ENCODE measurements at places on chromosomes 13 and 19.

GRCh38 chr13:28540612-28541011, 45.7 kb upstream of the FLT1 start:
- no peak for DNase-seq

DNA sequence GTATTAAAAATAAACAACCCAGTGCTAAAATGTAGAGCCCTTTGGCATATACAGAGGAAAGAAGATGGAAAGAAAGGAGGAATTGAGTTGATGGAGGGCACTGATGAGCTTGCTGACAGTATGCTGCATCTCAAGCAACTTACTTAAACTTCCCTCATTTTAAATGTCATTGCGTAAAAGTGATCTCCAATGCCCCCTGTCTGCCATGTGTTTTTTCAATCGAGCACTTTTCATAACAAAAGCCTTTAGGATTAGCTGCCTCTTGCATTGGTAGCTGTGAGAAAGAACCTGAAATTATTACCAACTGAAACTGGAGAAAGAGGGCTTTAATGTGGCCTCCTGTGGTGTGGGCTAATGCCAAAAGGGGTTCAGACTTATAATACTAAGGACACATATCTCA, 541.6 kb downstream of the SUCLA2 start:
- peak; percentile 67 for DNase-seq

GRCh38 chr13:95033890-95034289, 267.4 kb downstream of the ABCC4 start:
- no peak for DNase-seq

GRCh38 chr13:109870696-109871370, 84.5 kb upstream of the IRS2 start:
- peak; percentile 73 for DNase-seq

DNA sequence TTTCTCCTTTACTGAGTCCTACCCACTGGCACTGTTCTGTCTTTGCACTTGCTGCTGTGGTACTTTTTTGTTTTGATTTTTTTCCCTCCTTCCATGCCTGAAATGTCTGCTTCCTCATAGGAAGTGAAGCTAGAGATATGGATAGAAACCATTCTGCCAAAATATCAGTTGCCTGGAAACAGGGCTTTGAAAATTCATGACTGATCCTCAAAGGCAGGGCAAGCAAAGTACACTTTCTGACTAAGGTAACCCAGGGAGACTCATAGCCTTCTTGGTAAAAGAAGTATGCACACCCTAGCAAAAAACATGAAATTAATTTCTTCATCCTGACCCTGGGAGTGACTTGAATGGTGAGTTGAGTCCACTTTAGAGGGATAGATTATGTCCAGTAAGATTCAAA, 329.8 kb downstream of the MYO16 start:
- DNase-seq, result no peak

- DNase-seq, result peak; percentile 33
These were observed 77.9 kb upstream of the KL start for GRCh38 chr13:32938314-32938713.

DNA sequence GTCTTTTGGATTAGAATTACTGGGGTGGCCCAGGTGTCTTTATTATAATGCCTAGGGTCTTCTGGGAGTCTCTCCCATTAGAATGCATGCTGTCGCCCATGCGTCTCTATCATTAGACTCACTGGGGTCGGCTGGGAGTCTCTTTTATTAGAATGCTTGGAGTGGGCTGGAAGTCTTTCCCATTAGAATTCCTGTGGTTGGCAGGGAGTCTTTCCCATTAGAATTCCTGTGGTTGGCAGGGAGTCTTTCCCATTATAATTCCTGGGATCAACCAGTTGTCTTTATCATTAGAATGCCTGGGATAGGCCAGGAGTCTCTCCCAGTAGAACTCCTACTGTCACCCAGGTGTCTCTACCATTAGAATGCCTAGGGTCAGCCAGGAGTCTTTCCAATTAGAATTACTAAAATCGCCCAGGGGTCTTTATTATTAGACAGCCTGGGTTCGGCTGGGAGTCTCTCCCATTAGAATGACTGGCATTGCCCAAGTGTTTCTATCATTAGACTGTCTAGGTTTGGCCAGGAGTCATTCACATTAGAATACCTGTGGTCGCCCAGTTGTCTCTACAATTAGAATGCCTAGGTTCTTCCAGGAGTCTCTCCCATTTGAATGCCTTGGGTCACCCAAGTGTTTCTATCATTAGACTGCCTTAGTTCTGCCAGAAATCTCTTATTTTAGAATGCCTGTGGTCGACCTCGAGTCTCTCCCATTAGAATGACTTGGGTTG, 1558.5 kb downstream of the UQCRFS1 start:
- DNase-seq, result no peak

- DNase-seq, result peak; percentile 72
These were observed 61.4 kb upstream of the NFIC start for GRCh38 chr19:3304871-3305423.

GRCh38 chr19:2834294-2834871, 6.9 kb upstream of the ZNF555 start:
- no peak for DNase-seq

- no peak for DNase-seq
These were observed 11.4 kb downstream of the ALOX5AP start for GRCh38 chr13:30746791-30747190.

- peak; percentile 4 for DNase-seq
These were observed 2.7 kb upstream of the KLK2 start for GRCh38 chr19:50870417-50871089.

GRCh38 chr13:82088781-82089180, 1747.9 kb upstream of the SPRY2 start:
- no peak for DNase-seq

DNA sequence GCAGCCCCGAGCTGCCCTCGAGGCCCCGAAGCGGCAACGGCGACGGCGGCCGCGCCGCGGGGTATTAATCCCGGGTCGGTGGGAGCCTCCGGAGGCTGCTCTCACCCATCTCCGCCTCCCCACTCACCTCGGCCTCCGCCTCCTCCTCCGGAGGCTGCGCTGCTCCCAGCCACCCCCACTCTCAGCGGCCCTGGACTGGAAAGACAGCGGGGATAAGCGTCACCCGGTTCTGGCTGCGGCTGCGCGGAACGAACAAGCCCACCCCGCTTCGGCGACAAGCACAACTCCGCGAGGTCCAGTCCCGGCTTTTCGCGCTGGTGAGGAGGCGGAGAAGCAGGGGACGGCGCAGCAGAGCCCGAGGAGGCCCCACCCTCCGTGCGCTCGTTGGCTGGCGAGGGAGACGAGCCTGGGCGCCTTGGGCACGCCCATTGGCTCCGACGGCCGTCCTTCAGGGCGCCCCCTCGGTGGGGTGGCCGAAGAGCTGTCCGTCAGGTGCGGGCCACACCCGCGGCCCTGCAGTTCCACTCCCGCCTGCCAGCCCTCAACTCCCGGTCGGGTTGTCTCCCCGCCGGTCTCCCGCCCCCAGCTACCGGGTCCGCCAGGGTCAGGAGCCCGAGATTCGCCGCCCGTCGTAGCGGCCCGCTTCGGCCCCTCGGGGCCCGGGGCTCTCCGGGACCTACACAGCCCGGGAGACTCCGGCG, at the start of gene ZMYM5:
Gene ZMYM5 (minus strand): TSS at position 327 of the 701 bp plus-strand sequence. CDS start 11,469 bp downstream, outside the sequence.
- DNase-seq, result peak; percentile 99

- DNase-seq, result no peak
These were observed 11.6 kb upstream of the TOMM40 start for GRCh38 chr19:44879309-44880065.

GRCh38 chr13:105937451-105937850, 598.0 kb downstream of the EFNB2 start:
- no peak for DNase-seq

GRCh38 chr13:112513761-112514160, 74.2 kb downstream of the TUBGCP3 start:
- DNase-seq, result no peak
